Activated CD4-positive, alpha-beta T cell treated with anti-CD3 and anti-CD28 coated beads for 1 hour (primary cell): ENCODE measurements at places on chromosomes 16 and 17.

DNA sequence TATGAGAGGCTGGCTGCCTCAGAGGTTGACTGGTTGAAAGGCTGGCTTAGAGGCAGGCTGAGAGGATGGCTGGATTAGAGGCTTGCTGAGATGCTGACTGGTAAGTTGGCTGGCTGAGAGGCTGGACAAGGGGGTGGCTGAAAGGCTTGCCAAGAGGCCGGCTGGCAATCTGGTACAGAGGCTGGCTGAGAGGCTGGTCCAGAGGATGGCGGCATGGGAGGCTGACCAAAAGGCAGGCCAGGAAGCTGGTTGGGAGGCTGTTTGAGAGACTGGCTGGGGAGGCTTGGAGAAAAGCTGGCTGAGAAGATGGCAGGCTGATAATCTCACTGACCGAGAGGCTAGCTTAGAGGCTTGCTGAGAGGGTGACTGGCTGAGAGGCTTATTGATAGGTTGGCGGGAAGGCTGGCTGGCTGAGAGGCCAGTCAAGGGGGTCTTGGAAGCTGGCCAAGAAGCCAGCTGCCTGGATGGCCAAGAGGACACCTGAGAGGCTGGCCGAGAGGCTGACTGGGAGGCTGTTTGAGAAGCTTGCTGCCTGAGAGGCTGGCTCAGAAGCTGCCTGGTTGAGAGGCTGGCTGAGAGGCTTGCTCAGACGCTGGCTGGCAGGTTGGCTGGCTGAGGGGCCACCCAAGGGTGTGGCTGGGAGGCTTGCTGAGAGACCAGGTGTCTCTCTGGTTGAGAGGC lies 34.2 kb upstream of the ACSM2B start:
- DNase-seq: no peak

DNA sequence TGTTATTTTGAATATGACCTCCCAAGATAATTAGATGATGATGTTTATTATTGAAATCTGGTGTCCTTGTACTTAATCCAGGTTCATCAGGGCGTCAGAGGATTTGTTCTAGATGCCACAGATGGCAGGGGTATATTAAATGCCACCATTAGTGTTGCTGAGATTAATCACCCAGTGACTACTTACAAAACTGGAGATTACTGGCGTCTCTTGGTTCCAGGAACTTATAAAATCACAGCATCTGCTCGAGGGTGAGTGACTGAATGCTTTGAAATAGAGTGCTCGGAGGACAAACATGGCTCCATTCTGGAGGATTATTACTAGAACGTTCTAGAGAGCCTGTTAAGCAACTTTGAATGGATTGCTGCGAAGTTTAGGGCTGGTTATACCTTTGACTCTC lies 33.5 kb upstream of the GOSR1 start:
- DNase-seq: no peak

GRCh38 chr16:47715442-47716083 lies 254.4 kb downstream of the PHKB start:
- no peak for DNase-seq

DNA sequence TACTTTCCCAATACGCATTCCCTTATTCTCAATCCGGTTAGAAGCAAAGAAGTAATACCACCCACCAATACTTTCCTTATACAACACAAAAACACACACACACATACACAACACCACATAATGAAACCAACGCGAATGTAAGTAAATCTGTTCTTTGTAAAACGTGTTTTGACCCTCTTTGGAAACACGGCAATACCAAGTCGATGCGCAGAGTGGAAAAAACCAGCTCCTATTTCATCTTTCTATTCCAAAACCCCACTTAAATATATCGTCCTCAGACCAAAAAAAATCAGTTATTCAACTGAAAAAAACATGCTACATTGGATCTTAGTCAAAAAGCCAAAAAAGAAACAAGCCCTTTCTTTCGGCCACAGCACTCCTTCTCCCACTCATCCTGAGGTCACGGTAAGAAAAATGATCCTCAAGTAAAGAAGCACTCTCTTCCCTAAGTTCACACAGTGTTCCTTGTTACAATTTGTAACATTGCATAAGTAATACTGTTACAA lies 31.0 kb upstream of the ARL4D start:
- DNase-seq: no peak

- no peak for DNase-seq
Observed at GRCh38 chr16:20673071-20673806, 24.2 kb downstream of the ACSM1 start.

GRCh38 chr16:51225878-51226277 lies 74.8 kb upstream of the SALL1 start:
- DNase-seq: no peak

DNA sequence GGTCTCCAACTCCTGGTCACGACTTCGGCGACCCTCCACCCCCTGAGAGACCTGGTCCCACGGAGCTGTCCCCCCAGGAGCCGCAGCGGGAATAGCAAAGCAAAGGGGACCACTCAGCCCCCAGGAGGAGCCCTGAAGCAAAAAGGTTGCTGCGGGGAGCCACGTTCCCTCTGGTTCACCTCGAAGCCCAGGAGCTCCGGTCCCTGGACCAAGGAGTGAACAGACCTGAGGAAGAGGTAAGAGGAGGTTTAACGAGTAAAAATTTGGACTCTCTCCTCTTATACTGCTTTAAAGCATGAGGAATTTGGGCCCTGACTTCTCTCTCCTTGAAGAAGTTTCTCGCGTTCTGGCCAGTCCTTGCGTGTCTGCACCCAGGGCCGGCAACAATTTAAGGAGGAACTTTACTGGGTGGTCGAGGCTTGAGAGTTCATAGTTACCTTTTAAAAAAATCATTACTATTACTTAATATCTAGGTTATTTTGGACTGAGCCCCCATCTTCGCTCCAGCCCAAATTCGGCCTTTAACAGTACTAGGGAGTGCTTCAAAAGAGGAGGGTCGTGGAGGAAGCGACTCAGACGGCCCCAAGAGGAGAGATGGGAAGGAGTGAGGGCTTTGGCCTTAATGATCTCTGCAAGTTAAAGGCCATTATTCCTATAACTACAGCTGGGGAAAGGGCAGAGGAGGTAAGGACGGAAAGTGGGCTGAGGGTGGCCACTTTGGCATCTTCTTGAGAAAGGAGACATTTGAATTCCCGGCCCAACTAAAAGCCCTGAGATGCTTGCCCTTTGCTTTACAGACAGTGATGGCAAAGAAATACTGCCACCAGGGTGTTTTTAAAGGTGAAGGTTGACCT lies 16.9 kb upstream of the HOXB9 start:
- no peak for DNase-seq

DNA sequence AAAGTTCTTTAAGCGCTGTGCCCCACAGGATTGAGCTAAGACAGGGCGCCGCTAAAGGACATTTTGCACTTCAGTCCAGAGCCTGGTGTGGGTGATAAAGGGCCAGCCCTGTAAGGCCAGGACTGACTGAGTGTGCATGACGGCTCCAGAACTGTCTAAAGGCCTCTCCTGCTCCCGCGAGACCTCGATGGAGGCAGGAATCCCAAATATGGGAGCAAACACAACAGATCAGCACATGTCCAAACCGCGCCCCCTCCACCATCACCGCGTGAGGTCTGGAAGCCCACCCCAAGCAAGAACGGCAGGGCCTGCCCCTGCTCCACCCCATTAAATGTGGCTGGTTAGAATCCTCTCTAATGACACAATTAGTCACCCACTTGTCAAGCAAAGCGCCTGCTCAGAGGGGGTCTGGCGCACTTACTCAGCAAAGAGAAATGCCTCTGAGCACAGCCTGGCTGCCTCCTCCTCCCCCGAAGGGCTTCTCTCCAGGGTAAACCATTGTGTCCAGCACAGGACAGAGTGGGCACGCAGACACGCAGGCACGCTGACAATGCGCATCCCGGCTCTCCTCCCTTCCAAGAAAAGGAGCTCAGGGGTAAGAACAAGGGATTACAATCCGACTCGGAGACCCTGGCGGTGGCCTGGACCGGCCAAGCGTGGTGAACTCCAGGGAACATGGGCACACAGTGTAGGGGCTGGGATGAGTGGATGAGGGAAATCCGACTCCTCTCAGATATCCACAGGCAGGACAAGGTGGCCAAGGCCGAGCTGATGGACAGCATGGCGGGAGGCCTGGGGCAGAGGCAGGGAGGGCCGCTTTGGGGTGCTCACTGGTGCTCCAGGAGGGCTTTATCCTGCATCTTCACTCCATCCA lies 1.5 kb downstream of the MXRA7 start:
- DNase-seq: no peak

GRCh38 chr16:81621496-81621895 lies 157.6 kb upstream of the PLCG2 start:
- no peak for DNase-seq

GRCh38 chr16:26118575-26118974 lies 426.8 kb downstream of the HS3ST4 start:
- DNase-seq: no peak

GRCh38 chr17:53570731-53571130 lies 252.0 kb upstream of the KIF2B start:
- no peak for DNase-seq

- DNase-seq: no peak
Observed at GRCh38 chr17:68085771-68086381, 50.3 kb downstream of the KPNA2 start.

DNA sequence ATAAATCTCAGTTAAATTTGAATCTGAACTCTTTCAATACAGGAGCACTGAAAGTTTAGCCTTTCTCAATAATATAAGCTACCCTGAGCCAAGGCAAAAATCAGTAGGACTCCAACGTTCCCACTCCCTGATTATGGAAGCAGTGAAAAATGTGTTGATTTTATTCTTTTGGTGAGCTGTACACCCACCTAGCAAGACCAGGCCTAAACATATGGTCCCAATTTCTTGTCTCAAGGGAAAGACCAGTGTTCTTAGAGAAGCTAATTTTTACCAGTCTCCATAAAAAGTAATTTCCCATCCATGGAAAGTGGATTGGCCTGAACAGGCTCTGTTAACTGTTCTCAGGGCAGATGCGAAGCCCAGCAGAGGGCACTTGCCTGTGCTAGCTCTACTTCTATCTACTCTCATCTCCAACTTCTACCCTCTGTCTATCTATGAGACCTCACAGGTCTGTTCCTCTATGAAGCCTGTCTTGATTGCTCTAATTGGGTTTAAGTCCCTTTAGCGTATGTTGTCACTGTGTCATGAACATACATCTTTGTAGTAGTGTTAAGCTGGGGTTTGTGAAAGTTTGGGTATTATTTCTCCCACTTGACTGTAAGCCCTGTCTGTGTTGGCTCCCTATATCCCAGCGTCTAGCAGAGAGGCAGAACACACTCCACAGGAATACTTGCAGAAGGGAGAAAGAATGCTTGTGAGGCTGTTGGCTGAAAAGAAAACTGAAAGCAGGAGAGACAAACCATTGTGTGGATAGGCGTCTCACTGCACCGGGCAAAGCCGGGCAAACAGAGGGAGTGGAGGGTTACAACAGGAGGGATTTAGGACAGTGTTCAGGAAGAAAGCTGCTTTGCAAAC lies 167.1 kb upstream of the MAF start:
- DNase-seq: no peak

DNA sequence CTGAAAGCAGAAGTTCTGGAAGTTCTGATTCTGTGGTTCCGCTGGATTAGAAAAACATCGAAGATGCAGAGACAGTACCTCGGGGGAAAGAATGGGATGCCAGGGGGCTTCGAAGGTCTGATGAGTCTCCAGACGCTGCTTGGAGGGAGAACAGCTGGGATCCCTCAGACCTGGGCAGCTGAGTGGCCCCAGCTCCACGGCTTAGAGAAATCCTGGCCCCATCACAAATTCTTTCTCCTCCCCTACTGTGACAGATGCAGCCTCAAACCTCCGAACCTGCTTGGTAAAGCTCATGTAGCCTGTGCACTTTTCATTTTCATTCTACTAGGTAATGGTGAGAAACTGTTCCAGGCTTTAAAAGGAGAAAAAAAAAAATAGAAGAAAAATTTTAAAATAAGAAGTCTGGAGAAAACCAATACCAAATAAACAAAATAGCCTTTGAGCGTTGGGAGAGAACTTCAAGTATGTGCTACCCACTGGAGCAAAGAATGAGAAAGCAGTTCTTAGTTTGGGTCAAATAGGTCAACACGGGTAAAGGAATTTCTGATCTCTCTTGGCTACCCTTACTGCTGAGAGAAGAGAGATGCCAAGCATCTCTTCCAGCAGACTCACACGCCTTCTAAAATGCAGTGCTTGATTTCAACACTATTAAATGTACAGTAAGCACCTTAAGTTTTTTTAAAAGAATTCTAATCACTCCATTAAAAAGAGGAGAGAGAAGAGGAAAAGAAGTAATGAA lies 19.9 kb downstream of the MAF start:
- DNase-seq: no peak
